Kidney (tissue), 22 donors: ENCODE measurements at places on chromosomes 11 and 22.
A peak's percentile ranks its signal among the peaks of the same experiment; 100 is the strongest.

DNA sequence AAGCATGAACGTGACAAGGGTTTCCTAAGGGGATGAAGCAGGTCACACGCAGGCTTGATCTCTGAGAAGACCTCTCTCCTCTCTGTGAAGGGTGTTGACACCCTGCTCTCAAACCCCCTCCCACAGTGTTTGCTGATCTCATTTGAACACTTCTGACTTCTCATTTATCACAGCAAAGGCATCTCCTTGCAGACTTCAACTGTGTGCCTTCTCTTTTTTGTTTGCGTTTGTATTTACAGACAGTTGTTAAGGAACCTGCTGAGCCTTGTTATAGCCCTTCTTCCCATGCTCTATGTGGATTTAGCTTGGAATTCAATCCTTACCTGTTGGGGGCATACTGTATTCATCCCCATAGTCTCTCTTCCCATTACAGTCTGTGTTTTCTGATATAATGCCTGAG, 206.5 kb downstream of the NELL1 start:
- DNase-seq: no peak

DNA sequence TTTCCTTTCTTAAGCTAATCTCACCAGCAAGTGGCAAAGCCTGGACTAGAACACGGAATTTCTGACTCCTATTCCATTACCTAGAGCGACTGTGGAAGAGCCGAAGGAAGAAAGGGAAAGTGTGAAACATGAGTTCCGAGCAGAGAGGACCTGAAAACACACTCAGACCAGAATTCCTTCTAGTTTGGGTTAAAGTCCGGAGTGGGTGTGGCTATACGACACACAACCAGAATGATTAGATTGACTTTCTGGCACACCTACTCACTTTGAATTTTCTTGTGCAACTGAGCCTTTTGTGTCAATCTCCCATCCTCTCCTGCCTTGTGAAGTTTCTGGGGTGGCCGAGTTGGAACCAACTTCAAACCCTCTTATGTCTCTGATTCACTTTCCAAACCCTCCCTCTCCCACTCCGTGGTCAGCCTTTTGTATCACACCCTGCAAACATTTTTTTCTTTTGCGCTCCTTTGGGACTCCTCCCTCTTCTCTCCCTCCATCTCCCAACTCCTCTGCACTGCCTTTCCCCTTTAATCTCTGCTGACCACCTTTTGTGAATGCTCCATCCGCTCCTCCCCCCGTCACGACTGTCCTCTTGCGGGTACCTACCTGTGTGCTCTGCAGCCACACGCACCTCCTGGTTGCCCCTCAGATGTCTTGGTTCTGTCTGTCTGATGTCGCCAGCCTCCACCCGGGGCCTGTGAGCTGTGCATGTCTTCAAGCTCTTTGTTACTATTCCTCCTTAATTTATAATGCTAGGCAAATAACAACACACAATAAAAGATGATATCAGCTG, 86.3 kb upstream of the BLID start:
- no peak for DNase-seq

GRCh38 chr11:44496391-44496790, 69.1 kb upstream of the CD82 start:
- DNase-seq: no peak

DNA sequence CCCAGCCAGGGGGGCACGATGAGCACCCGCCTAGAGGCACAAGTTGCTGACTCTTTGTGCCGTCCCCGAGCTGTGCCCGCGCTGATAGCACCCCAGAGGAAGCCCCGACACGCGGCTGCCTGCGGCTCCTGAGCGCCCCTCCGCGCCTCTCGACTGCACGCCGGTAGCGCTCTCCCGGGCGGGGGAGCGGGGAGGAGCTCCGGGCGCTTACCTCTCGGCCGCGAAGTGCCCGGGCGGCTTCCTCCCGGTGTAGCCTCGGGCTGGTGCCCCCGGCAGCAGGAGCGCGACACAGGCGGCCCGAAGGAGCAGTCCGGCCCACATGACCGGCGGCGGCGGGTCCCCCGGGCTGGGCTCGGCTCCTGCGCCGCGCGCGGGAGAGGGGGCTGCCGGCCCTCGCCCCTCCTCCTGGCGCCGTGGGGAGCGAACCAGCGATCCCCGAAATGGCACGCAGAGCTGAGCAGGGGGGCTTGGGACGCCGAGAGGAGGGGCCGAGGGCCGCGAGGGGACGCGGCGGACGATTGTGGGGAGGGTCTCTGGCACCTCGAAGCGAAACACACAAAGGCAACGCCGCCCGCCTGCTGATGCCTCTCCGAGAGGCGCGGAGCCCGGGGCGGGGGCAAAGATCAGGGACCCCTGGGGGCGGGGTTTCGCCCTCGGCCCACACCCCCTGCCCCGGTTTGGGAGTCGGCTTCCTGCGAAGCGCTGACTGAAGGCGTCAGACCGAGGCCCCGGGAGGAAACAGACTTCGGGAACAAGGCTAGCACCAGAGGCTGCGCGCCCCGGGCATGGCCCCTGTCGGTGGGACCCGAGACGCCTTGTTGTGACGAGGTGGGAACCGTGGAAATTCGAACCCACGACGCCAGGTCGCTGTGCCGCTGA, at the start of gene VWCE:
TSS of gene VWCE (minus strand) at position 600 of the 879 bp plus-strand sequence. CDS start at position 321, 279 bp downstream.
- peak; percentile 86 for DNase-seq

DNA sequence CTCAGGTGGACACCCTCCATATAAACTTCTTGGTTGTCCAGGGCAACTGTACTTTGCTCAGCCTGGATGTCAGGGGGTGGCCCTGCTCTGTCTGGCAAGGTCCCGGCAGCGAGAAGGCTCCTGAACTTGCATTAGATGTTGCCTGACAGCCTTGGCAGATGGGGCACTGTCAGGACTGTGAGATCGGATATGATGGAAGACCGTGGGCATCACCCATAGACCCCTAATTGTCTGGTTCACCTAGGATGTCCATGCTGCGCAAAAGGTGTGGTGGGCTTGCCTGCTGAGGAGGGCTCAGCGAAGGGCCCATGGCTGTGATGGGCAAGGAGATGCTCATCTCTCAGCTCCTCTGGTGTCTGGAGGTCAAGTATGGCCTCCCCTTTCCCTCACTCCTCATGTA, 62.7 kb downstream of the MYO18B start:
- no peak for DNase-seq

DNA sequence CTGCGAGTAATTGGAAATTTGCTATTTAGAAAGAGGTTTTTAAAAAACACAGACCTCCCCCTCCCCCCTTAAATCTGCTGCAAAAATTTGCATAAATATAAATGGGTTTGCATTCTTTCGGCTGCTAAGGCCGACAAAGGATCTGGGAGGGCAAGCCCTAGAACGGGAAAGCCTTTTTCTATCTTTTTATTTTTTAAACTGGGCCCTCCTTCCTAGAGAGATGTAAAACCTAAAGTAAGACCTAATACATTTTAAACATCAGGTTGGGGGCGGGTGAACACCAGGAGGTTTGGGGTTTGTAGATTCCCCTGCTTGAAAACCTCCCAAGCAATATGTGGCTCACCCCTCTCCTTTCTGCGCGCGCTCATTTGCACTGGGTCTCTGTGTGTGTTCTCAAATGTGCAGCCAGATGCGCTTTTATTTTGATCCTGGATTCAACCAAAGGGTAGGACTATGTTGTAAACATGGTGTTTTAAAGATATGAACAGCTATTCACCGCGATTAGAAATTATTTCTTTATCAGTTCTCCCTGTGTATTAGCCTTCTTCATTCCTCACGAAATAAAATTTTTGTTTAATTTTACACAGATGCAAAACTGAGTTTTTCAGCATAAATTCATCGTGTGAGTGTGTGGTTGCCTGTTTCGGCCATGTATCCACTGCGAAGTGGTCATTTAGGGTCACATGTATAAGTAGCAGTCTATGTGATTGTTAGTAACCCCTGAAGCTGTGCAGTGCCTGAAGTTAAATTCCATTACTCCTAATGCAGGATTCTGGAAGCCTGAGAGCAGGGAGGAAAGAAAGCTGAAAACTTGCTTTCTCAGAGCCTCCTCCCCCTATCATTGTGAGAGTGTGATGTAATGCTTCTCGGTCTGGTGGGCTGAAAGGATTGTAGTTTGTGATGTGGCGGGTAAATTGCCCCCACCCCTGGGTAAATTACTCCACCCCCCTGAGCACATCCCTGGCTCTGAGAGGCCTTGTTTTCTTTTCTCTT, 988 bp downstream of the TNRC6B start:
- DNase-seq: peak; percentile 93

DNA sequence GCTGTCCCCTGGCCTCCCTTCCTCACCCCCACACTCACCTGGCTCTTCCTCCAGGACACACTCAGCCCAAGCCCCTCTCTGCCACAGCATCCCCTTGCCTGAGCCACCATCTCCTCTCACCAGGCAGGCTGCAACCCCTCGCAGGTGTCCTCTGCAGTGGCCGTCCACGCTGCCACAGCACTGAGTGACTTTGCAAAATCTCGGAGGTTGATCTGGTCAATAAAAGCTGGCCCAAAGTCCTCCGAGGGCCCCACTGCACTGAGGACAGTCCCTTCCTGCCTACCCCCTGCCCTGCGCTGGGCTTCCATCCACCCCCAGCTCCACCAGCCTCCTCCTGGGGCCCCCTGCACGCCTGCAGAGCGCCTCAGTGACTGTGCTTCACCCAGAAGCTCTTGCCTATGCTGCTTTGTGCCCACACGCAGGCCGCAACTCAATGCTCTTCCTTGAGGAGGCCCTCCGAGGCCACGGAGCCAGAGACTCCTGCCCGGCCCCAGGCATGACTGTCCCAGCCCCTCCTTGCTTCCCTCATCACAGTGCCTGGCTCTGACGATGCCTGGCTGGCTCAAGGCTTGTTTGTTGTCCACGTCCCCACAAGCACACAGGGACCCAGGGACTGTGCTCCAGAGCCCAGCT, 30.8 kb upstream of the SLC22A12 start:
- no peak for DNase-seq

- DNase-seq: peak; percentile 89
Observed at GRCh38 chr11:6604081-6604626, 580 bp downstream of the ILK start.
